Lower leg skin (tissue), 4 donors: ENCODE measurements at places on chromosomes 5 and 9. TPM values are rescaled to one million over a fixed set of nuclear protein-coding genes. Genes with fewer than 3 reads are reported as not detected.

GOLGA2 gene
- 123 TPM for total RNA-seq

ENTPD2 gene
- total RNA-seq: 11.1 TPM

PCDHGA7 gene
- 2.4 TPM for total RNA-seq

MAMDC4 gene
- total RNA-seq: 1.4 TPM

PCDHGA9 gene
- 6.8 TPM for total RNA-seq

SLC45A2 gene
- total RNA-seq: 0.80 TPM

GRM6 gene
- total RNA-seq: not detected

DNM1 gene
- 8.1 TPM for total RNA-seq

TICAM2 gene
- total RNA-seq: not detected

IFNA13 gene
- total RNA-seq: not detected

SLCO6A1 gene
- total RNA-seq: not detected

UBQLN1 gene
- 95.1 TPM for total RNA-seq

ABO gene
- total RNA-seq: 18.4 TPM

KIF4B gene
- total RNA-seq: not detected

CXXC5 gene
- total RNA-seq: 43.0 TPM

HSPB3 gene
- total RNA-seq: not detected

DPH7 gene
- total RNA-seq: 27.5 TPM

PCSK1 gene
- total RNA-seq: 1.4 TPM

ATG10 gene
- total RNA-seq: 8.0 TPM

TLE1 gene
- total RNA-seq: 63.3 TPM

PTPDC1 gene
- 7.2 TPM for total RNA-seq

RNF183 gene
- total RNA-seq: not detected

LCN15 gene
- total RNA-seq: not detected

ORM1 gene
- total RNA-seq: not detected
